ENCODE measurements at places on chromosomes 12 and 14. TPM values are rescaled to one million over a fixed set of nuclear protein-coding genes. Genes with fewer than 3 reads are reported as not detected.

Gene FOXG1
- polyA plus RNA-seq = not detected

Gene BMP4
- polyA plus RNA-seq = 73.3 TPM

Gene GOLT1B
- polyA plus RNA-seq = 46.2 TPM

Gene ARMH4
- polyA plus RNA-seq = 15.3 TPM

Gene MAP1LC3B2
- 2.5 TPM for polyA plus RNA-seq

GRCh38 chr12:5907807-5908206, 37.3 kb downstream of the ANO2 start:
- DNase-seq = no peak

All from right lung (tissue), 10 donors.